ENCODE measurements at places on chromosomes 12 and 14.

- no peak for DNase-seq
Observed at GRCh38 chr12:14367040-14367661, 1.7 kb downstream of the ATF7IP start.

DNA sequence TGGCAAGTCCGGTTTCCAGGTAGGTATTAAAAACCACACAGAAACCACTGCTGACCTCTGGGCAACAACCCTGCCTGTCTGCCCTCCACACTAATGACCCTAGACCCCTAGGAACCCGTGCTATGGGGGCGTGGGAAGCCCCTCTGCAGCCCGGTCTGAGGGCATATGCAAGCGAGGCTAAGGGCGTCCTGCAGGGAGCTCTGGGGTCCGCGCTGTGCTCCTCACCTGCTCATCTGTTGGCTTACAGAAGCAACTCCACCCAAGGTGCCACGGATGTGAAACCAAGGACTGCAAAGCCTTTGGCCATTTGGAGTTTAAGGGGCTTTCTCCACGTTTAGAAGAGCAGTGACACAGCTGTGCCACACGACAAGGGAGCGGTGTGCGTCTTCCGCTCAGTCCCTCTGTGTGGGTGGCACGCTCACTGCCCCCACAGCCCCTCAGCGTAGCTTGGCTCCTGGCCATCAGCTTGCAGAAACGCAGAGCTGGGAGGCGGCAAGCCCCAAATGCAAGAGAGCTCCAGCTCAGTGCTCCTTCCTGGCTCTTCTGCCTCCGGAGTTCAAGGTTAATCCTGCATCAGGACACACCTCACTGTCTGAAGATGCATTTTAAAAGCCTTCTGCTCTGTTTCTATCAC is 18.4 kb downstream of the AMN start:
- no peak for DNase-seq

DNA sequence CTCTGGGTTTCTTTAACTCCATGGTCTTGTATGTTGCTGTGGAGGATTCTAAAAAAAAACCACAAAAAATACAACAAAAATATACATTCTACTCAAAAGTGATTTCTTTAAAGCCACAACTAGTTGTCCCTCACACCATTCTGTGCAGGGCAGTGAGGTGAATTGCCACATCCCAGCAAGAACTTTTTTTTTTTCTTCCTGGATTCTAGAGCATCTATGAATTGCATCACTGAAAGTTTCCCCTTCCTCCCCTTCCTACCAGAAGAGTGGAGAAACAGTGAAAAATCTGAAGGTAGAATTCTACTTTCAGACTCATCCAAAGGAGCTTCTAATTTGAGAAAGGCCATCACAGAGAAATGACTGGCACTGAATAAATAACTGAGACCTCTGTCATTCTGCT is 395.3 kb downstream of the AEBP2 start:
- DNase-seq: no peak

DNA sequence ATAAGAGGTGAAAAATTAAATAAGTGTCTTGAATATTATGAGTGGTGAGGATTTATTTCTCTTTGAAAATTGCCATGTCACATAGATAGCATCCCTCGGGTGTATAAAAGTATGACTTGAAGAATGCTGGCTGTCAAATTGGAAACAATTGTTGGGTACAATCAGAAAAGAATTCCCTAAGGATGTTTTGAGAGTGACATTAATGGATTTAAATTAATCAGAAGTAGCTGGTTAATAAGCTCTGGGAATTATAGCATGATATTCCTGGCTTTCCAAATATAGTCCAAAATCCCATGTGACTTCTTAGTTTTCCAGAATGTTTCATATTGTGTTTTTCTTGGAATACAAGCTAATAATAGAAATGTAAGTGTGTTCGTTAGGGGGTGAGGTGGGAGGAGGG is 196.5 kb downstream of the ANO4 start:
- DNase-seq: no peak

- DNase-seq: no peak
Observed at GRCh38 chr14:94517248-94517640, 8.0 kb upstream of the SERPINA12 start.

DNA sequence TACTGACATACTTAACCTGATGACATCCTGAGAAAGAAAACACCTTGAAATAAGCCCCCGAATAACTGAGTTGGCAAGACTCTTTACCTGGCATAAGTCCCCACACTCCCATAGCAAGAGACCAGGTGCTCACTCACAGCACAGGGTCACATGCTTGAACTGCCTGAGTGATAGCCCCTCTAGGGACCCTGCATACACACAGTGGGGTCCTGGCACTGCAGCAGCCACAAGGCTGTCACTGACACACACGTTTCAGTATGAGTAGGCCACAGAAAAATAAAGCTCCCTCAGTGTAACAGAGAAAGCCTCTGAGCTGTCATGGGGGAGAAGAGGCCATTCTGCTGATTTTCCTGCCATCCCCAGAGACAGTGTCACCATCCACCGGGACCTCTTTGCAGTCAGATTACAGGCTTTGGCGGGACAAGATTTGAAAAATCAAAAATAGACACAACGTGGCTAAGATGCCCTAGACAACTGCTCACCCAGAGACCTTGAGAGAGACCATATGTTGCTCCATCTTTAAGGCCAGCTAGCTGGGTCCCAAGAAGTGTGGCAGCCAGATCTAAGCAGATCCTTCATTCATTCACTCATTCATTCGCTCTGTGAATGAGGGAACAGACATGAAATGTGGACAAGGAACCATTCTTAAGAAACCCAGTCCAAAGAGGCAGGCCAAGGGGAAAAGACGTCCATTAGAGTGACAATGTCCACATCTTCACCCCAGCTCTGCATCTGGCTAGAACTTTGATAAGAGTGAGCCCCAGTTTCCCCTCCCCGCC is 1.6 kb downstream of the SCARB1 start:
- DNase-seq: no peak

DNA sequence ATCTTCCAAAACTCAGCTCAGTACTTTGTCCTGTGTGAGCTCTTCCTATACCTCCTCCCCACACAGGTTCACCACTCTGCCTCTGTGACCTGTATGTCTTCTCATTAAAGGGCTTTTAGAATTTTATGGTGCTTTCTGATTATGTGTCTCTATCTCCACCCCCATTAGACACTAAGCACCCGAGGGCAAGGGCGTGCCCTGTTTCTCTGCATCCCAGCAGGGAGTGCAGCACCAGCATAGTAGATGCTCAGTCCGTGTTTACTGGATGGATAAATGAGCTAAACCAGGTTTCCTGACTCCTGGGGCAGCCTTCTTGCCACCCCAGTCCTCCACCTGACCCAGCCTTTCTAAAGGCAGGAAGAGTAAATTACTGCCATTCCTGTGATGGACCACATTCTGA is 333.8 kb downstream of the CACNA1C start:
- peak; percentile 1 for DNase-seq

- DNase-seq: no peak
Observed at GRCh38 chr12:123595729-123596128, 6.2 kb upstream of the DDX55 start.

DNA sequence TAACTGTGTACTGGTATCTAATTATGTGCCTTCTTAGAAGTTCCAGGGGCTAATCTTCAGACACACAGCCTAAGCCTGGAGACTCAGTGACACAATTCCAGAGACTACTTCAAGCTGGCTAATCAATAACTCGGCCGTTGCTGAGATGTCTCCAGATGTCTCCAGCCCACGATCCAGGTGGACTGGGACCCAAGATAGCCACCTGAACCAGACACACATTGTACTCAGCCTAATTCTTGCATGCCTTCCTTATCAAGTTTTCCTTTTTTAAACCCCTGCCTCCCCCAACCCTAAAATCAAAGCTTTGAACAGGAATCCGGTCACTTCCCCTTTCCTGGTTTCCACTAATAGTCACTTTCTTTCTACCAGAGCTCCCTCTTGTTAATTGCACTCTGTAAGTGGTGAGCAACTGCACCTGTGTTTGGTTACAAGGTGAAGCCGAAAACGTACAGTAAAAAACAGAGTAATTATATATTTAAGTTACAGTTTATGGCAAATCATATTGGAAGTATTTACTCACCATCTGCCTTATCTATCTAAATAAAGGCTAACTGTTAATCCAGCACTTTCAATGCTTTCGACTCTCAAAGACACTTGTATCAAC is 39.8 kb upstream of the PTGDR start:
- DNase-seq: no peak

- no peak for DNase-seq
Observed at GRCh38 chr12:28059668-28060067, 87.1 kb upstream of the PTHLH start.

GRCh38 chr12:18580291-18580690 is 157.5 kb downstream of the PLCZ1 start:
- DNase-seq: no peak

DNA sequence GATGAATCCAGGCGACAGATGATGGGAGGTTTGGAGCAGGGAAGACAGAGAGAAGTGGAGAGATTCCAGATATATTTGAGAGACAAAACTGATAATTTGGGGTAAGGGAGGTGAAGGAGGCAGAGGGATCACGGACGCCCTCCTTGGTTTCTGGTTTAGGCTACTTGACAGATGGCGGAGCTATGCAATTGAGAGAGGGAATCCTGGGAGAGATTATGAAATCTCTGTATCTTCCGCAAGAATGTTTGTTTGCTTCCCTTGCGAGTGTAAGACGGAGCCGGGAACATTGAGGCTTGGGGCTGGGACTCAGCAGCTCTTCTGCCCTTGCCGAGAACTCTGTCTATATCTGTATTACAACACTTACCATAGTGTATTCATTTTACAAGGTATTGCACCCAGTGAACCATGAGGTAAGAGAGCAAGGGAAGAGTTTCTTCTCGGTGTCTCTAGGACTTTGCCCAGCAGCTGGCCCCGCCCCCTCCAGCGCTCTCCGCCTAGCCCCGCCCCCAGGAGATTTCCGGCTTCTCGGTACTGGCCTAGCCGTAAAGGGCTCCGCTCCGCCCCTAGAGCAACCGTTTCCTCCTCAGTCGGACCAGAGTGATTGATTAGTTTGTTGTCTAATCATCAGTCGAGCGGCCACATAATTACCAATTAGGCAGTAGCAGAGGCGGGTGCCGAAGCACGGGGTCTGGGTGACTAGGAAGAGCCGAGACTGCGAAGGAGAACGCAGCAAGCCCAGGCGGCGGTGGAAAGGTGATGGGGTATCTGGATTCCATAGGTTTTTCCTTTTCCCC is at the start of gene PRR13:
TSS of gene PRR13 (plus strand) at position 695 of the 794 bp plus-strand sequence. CDS start 981 bp downstream, outside the sequence.
- peak; percentile 97 for DNase-seq

GRCh38 chr14:27553790-27554189 is 956.0 kb upstream of the NOVA1 start:
- DNase-seq: no peak

DNA sequence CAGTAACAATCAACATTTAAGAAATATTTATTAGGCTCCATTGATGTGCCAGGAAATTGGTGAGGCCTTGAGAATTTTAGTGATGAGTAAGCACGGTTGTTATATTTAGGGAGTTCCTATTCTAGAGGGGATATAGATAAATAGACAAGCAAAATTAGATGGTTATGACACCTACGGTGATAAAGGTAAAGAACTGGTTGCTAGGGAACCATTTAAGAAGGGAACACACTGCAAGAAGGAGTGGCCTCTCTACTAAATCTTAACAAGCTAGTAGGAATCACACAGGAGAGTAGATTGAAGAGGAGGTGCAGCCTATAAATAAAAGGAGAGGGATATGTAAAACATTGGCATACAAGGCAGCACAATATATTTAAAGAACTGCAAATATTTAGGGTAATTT is 155.2 kb downstream of the LRIG3 start:
- no peak for DNase-seq

DNA sequence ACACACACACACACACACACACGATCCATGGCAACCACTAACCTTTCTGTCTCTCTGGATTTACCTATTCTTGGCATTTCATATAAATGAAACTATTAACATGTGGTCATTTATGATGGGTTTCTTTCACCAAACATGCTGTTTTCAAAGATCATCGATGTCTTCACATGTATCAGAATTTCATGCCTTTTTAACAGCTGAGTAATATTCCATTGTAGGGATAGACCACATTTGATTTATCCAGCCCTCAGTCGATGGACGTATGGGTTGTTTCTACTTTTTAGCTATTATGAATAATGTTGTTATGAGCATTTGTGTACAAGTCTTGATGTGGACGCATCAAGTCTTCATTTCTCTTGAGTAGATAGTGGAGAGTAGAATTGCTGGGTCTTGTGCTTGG is 56.5 kb downstream of the MVK start:
- DNase-seq: no peak

- no peak for DNase-seq
Observed at GRCh38 chr12:51198568-51199365, 19.1 kb downstream of the POU6F1 start.

GRCh38 chr14:35299708-35300107 is 7.5 kb downstream of the PSMA6 start:
- DNase-seq: no peak

DNA sequence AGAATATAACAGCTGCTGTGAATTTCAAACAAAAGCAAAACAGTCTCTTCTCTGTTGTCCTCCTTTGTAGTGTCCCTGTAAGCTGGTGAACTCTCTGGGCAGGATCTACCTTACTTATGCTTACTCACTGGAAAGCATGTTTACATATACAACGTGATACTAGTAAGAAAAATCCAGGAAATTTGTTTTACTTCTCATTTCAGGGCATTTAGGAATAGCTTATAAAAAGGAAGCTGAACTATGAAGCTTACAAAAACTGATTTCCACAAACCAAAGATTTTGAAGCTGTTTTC is 311.0 kb downstream of the NOVA1 start:
- no peak for DNase-seq

DNA sequence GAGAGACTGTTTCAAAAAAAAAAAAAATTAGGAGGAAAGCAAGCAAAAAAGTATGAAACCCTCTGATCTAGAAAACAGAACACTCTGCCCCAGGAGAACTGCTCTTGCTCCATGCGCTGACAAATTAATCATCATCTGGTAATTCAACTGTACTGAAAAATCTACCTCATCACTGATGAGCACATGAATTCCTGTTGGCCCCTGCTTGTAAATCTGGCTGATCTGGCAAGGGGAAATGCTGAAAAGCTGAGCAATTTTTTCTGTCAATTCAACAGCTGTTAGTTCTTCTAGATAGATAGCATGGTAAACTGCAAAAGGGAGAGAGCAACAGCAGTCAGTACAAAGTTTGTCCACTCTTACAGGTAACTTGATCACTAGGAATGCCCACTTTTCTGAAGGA is 15.2 kb upstream of the CSRNP2 start:
- no peak for DNase-seq

DNA sequence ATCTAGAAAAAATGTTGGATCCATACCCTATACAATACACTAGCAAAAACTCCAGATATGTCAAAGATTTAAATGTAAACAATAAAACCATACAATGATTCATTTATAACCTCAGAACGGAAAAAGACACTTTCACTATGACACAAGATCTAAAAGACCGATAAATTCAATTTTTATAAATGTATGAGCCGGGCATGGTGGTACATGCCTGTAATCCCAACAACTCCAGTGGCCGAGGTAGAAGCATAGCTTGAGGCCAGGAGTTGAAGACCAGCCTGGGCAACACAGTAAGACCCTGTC is 2.5 kb upstream of the SOS2 start:
- no peak for DNase-seq

DNA sequence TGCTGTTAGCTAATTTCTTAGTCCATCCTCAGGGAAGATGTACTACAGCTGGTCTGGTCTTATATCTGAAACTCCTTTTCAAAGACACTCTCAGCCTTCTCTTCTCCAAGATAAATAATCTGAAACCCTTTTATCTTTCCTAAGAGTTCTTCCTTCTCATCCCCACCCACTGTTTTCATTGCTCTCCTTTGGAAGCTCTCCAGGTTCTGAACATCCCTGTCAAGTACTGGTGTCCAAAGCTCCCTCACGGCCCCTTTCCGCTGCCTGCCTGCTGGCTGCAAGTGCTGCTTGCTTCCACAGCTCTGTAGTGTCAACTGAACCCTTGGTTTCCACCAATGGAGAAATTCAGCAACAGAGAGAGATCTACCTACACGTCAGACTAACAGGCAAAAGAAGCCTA is 6.6 kb upstream of the SLC6A13 start:
- no peak for DNase-seq
